ENCODE measurements at places on chromosomes 4 and X. TPM values are rescaled to one million over a fixed set of nuclear protein-coding genes. Genes with fewer than 3 reads are reported as not detected.

MOSPD2 gene
- total RNA-seq, result 17.2 TPM

STATH gene
- total RNA-seq, result not detected

MSMO1 gene
- total RNA-seq, result 21.0 TPM

GRCh38 chr4:139229534-139230039 lies 50.4 kb downstream of the MGARP start:
- DNase-seq, result no peak
- no peak overlapping the region for H3K27ac ChIP-seq
- H3K4me1 ChIP-seq, result no peaks in the 10 kb centered on the region

GRCh38 chrX:97594646-97595224 lies 711.0 kb downstream of the RPA4 start:
- H3K4me1 ChIP-seq, result peaks cover 13% of the 10 kb centered on the region
- H3K4me3 ChIP-seq, result no peak overlapping the region
- no peak for DNase-seq
- H3K36me3 ChIP-seq, result peaks cover 3% of the 10 kb centered on the region

DNA sequence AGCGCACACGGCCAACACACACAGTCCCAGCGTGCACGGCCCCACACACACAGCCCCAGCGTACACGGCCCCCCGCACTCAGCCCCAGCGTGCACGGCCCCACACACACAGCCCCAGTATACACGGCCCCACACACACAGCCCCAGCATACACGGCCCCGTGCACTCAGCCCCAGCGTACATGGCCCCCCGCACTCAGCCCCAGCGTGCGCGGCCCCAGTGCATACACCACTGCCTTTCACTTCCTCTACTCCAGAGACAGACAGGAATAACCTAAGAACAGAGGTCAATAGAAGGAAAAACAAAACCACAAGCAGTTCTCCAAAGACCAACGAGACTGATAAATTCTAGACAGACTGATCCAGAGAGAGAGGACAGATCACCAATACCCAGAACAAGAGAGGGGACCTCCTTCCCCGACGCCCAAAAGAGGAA lies 17.1 kb downstream of the GAK start:
- H3K27ac ChIP-seq, result peak overlapping the region; percentile 59
- no peak for DNase-seq
- H3K4me3 ChIP-seq, result peak overlapping the region; percentile 63
- no peaks in the 10 kb centered on the region for H3K27me3 ChIP-seq

DNA sequence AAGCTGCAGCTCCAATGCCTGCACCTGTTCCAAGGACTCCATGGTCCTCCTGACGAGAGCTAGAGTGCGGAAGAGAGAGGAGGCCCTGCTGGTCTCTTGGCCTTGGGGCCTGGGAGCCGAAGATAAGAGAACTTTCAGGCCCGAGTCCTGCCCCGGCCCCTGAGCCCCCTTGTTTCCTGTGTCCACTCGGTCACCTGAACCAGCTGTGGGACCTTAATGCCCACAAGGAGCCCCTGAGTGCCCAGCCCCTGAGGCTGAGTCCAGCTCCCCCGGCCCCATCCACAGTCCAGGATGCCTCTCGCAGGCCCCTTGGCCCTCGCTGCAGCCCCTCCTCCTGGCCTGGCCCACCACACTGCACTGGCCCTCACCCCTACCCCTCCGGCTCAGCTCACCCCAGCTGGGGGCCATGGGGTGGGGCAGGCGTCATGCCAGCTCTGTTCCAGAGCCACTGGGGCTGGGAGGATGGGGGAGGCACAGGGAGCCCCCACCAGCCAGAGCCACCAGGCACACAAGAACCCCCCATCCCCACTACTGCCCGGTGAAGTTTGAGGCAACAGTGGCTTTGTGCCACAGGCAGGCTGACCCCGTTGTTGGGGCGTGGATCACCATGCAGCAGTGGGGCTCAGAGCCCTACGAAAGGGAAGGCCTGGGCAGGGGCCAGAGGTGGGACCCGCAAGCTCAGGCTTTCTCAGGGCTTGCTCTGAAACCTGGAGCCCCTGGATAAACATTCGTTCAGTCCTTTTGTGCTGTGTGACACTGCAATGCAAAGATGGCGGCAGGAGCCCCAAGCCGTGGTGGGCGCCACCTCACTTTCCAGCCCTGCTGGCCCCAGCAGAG lies 14.1 kb downstream of the NAT8L start:
- H3K4me3 ChIP-seq, result no peak overlapping the region
- no peaks in the 10 kb centered on the region for H3K4me1 ChIP-seq
- DNase-seq, result no peak
- no peaks in the 10 kb centered on the region for H3K27me3 ChIP-seq

- H3K36me3 ChIP-seq, result no peaks in the 10 kb centered on the region
- peak overlapping the region; percentile 55 for H3K4me3 ChIP-seq
- H3K4me1 ChIP-seq, result peaks cover 70% of the 10 kb centered on the region
- no peak for DNase-seq
- no peaks in the 10 kb centered on the region for H3K27me3 ChIP-seq
Measured at GRCh38 chr4:98626350-98626749, 32.1 kb downstream of the TSPAN5 start.
